Suppressor macrophage (primary cell): ENCODE measurements at places on chromosomes 6 and 20.

- DNase-seq = no peak
Measured at GRCh38 chr20:49181265-49181877, 6.8 kb downstream of the STAU1 start.

GRCh38 chr20:8139899-8140298 is 7.8 kb downstream of the PLCB1 start:
- no peak for DNase-seq

DNA sequence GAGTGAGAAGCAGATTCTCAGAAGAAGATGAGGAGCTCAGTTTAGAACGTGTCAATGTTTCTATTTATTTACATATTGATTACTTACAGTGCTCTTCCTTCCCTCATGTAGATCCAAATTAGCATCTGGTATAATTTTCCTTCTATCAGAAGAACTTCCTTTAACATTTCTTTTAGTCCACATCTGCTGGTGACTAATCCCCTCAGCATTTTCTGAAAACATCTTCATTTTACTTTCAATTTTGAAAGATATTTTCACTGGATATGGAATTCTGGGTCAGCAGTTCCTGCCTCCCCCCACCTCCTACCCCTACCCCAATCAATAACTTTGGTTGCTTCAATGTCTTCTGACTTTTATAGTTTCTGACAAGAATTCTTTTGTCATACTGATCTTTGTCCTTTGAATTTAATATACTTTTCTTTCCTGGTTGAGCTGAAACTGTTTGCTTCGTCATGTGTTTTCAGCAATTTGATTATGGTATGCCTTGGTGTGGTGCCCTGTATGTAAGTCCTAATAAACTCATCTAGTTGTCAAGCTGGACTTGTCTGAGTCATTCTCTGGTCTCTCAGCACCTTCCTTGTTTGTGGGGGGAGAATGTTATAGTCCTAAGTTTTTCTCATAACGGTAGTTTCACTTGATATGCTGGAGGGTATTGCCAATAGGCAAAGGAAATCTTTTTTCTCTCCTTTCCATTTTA is 57.0 kb downstream of the SMPDL3A start:
- DNase-seq = no peak

GRCh38 chr6:39669207-39669972 is 55.8 kb downstream of the KIF6 start:
- DNase-seq = no peak

DNA sequence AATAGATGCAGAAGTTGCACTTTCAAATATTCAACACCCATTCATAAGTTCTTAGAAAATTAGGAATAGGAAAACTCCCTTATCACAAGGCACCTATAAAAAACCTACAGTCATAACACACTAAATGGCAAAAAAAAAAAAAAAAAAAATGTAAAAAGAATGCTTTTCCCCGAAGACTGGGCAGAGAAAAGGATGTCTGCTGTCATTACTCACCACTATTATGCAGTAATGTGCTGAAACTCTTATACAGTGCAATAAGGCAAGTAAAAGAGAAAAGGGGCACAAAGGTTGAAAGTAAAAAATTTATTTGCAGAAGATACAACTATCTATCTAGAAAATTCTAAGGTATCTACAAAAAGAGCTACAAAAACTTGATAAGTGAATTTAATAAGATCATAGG is 607.8 kb upstream of the ARID1B start:
- no peak for DNase-seq

DNA sequence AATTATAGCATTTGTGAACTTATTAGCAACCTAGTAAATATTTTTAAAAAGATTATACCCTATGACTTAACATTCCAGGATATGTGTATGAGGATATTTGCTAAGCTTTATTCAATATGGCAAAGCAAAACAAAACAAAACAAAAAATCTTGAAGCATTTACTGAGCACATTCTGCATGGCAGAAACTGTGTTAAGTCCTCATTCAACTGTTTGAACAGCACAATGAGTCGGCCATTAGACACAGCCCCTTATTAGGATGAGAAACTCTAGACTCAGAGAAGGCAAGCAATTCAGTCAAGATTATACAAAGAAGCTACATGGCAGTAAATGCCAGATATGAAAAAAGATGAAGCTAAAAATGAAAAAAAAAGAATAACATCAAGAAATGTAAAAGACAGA is 70.1 kb upstream of the IYD start:
- DNase-seq = no peak

GRCh38 chr6:16639684-16640480 is 121.4 kb downstream of the ATXN1 start:
- peak; percentile 29 for DNase-seq

GRCh38 chr6:169244684-169245383 is 8.8 kb downstream of the THBS2 start:
- no peak for DNase-seq

- no peak for DNase-seq
Measured at GRCh38 chr20:48621376-48622078, 206.3 kb downstream of the PREX1 start.

- no peak for DNase-seq
Measured at GRCh38 chr6:65289491-65289890, 417.5 kb downstream of the EYS start.

DNA sequence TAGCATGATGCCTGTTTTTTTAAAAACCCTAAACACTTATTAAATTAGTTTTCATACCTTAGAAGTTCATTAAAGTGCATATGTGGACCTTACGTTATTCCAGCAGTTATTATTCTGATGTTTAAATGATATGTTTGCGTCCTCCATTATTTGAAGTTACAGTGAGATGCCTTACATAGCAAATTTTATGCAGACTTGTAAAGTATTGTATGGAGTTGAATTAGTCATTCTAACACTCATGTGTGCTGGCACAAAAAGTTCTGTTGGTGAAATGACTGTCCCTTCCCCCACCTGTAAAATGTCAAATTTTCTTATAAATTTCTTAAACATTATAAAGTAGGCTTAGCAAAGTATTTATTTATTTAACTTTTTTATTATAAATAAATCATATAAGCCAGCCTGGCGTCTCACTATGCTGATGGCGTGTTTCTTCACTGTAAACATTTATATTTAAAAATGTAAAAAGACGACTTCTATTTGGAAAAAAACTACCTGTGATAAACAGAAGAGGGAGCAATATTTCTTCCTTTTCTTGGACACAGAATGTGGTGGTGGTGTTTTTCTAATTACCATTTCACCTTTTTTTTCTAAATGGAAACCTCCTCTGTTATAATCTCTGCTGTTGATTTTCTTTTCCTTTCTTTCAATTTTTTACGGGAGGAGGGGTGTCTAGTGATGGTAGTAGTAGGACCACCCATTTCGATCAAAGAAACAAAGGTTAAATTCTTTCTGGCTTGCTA is 155.4 kb downstream of the RFPL4B start:
- DNase-seq = no peak

- DNase-seq = no peak
Measured at GRCh38 chr6:154404791-154405400, 48.3 kb upstream of the IPCEF1 start.

GRCh38 chr6:35722121-35722761 is 14.6 kb upstream of the ARMC12 start:
- no peak for DNase-seq

- no peak for DNase-seq
Measured at GRCh38 chr6:41593839-41594238, 44.4 kb upstream of the MDFI start.

DNA sequence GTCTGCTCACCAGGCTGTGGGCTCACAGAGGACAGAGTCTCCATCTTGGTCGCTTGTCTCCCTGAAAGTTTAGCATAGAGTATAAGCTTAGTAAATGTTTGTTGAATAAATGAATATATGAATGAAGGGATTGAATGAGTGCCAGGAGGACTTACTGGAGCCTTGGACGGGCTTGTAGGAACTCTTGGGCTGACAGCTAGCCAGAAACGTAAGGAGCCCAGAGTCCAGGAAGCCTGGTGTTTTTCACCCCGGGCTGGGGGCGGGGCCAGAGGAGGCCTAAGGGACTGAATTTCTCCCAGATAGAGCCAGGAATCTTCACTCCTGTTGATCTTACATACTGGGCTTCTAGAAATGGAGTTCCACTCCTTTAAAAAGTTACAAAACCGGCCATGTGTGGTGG is 68.5 kb upstream of the SRSF6 start:
- DNase-seq = no peak
